ENCODE measurements at places on chromosomes 1 and 21. TPM values are rescaled to one million over a fixed set of nuclear protein-coding genes. Genes with fewer than 3 reads are reported as not detected.

Gene TINAGL1
- 31.0 TPM for polyA plus RNA-seq

Gene OR2T29
- not detected for polyA plus RNA-seq

Gene SPRR5
- polyA plus RNA-seq, result not detected

Gene KRTAP11-1
- polyA plus RNA-seq, result not detected

- no peak for DNase-seq
These were observed 790 bp upstream of the TSNAX start for GRCh38 chr1:231527586-231528171.

- DNase-seq, result peak; percentile 59
These were observed 257.3 kb downstream of the KCNJ6 start for GRCh38 chr21:37658817-37659458.

GRCh38 chr1:36384542-36385409, 948 bp downstream of the STK40 start:
- no peak for DNase-seq

- peak; percentile 10 for DNase-seq
These were observed 376.9 kb downstream of the HHIPL2 start for GRCh38 chr1:222171005-222171404.

- DNase-seq, result peak; percentile 27
These were observed 33.5 kb downstream of the CTBS start for GRCh38 chr1:84540759-84541158.
